ENCODE measurements at places on chromosomes 11 and 22. TPM values are rescaled to one million over a fixed set of nuclear protein-coding genes. Genes with fewer than 3 reads are reported as not detected.

Gene HIRA
- 13.5 TPM for total RNA-seq

Gene RFPL3
- total RNA-seq, result not detected

GRCh38 chr22:40477683-40478337 is 107.4 kb downstream of the SGSM3 start:
- no peak overlapping the region for H3K4me3 ChIP-seq
- no peaks in the 10 kb centered on the region for H3K36me3 ChIP-seq
- DNase-seq, result no peak
- H3K27me3 ChIP-seq, result no peaks in the 10 kb centered on the region

- no peaks in the 10 kb centered on the region for H3K27me3 ChIP-seq
- no peak overlapping the region for H3K27ac ChIP-seq
- no peak overlapping the region for H3K4me3 ChIP-seq
- H3K4me1 ChIP-seq, result no peaks in the 10 kb centered on the region
- DNase-seq, result no peak
Measured at GRCh38 chr22:20600137-20600673, 92.8 kb downstream of the MED15 start.

- no peak for DNase-seq
- H3K27me3 ChIP-seq, result no peaks in the 10 kb centered on the region
- no peak overlapping the region for H3K27ac ChIP-seq
Measured at GRCh38 chr11:73662445-73663157, 16.2 kb downstream of the PLEKHB1 start.

GRCh38 chr11:132782102-132782501 is 750.2 kb downstream of the OPCML start:
- no peaks in the 10 kb centered on the region for H3K27me3 ChIP-seq
- no peak for DNase-seq
- no peaks in the 10 kb centered on the region for H3K36me3 ChIP-seq
- no peaks in the 10 kb centered on the region for H3K4me1 ChIP-seq

DNA sequence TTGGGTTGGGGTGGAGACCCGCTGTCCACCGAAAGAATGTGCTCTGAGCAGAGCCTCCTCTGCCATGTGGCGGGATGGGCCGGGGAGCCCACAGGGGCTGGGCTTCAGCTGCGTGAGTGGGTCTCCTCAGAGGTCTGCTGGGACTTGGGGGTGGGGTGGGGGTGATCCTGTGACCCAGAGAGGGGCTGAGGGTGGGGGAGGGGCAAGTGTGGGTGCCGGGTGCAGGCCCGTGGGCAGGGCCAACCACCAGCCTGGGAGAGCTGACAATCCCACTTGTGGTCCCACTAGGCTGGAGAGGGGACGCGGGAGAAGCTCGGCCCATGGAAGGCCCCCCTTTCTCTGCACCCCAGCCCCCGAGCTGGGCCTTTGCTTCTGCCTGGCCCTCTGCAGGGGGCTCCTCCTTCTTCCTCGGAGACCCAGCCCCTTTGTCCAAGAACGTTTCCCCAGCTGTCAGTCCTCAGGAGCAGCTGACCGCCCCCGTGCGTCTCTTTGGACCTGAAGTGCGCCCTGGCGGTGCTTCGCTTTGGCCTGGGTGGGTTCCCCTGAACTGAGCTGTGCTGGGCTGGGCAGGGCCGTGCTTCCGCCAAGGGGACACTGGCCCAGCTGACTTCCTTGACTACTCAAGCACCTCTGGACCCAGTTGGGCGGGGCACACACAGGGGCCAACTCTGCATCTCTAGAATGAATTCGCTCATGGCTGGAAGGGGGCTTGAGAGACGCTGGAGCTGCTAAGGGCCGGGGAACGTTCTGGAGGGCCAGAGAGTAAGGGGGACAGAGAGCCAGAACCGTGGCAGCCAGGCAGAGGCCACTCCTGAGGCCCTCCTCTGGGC is 30.2 kb downstream of the OSBPL5 start:
- H3K36me3 ChIP-seq, result no peaks in the 10 kb centered on the region
- H3K4me3 ChIP-seq, result no peak overlapping the region
- peaks cover 69% of the 10 kb centered on the region for H3K4me1 ChIP-seq
- H3K27me3 ChIP-seq, result no peaks in the 10 kb centered on the region

- no peak overlapping the region for H3K4me3 ChIP-seq
- H3K4me1 ChIP-seq, result peaks cover 28% of the 10 kb centered on the region
- no peaks in the 10 kb centered on the region for H3K27me3 ChIP-seq
- no peak for DNase-seq
Measured at GRCh38 chr11:35274909-35275785, 136.2 kb downstream of the CD44 start.

DNA sequence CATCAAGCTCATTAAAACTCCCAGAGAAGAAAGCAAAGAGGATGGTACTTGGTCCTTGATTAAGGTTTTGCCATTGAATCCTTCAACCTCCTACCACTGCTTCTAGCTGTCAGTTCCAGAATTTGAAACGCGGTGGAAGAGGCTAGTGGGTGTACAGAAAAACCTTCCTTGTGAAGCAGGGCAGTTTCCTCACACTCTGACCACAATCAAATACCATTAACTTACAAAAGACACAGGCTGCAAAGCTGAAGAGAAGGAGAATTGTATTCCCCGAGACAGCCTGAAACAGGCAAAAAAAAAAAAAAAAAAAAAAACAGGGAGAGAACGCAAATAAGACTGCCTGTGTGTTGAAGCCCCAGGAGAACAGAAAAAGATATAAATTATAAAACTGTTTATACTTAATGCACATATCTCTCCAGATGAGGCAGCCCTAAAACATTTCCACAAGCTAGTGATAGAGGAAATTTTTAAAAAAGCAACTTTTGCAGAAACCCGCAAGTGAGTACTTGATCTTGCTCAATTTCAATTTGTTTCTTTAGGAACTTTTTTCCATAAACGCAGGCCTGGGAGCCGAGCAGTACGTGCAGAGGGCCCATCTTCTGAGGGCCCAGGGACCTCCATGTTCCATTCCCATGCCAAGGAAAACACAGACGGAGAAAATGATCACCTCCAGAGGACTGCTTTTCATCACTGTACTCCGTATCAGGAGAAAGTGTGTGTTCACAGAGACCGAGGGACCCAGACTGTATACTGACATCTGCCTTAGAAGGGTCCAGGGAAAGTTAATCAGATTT is 218.7 kb upstream of the BLID start:
- no peak overlapping the region for H3K27ac ChIP-seq
- DNase-seq, result no peak
- H3K4me3 ChIP-seq, result no peak overlapping the region
- H3K27me3 ChIP-seq, result no peaks in the 10 kb centered on the region
- H3K4me1 ChIP-seq, result no peaks in the 10 kb centered on the region
- no peaks in the 10 kb centered on the region for H3K36me3 ChIP-seq

Gene FAM111B
- 1.2 TPM for total RNA-seq

DNA sequence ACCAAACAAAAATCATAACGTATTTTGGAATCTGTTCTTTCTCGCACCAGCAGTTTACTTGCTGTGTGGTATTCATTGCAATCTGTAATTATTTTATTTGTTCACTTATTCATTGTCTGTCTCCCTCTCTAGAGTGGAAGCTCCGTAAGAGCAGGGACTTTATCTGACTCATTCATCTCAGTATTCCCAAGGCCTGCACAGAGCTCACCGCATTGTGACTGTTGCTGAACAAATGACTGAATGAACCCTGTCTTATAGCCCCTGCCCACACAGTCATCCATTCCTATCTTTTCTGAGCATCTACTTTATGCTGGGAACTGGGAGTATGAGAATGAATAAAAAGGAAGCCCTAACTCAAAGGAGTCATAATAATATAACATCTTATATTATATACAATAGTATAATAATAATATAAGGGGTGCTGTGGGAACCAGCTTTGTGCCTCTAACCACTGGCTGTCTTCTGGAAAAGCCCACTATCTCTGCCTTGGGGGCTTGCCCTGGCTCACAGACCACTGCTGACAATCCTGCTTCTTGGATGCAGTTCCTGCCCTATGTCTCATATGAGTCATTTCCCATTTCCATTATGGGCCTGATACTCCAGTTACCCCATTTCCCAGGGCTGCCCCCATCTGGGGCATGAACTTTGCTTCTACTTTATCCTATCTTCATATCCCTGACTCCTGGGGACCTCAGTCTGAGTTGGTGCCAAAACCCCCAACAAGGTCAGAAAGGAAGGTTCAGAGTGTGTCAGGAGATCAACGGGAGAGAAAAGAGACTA is 11.0 kb downstream of the XRRA1 start:
- no peak for DNase-seq
- H3K27ac ChIP-seq, result no peak overlapping the region
- no peaks in the 10 kb centered on the region for H3K4me1 ChIP-seq
- peaks cover 14% of the 10 kb centered on the region for H3K36me3 ChIP-seq
- no peaks in the 10 kb centered on the region for H3K27me3 ChIP-seq

Gene GAB4
- total RNA-seq, result not detected
